ENCODE measurements at places on chromosomes 2 and 18.

DNA sequence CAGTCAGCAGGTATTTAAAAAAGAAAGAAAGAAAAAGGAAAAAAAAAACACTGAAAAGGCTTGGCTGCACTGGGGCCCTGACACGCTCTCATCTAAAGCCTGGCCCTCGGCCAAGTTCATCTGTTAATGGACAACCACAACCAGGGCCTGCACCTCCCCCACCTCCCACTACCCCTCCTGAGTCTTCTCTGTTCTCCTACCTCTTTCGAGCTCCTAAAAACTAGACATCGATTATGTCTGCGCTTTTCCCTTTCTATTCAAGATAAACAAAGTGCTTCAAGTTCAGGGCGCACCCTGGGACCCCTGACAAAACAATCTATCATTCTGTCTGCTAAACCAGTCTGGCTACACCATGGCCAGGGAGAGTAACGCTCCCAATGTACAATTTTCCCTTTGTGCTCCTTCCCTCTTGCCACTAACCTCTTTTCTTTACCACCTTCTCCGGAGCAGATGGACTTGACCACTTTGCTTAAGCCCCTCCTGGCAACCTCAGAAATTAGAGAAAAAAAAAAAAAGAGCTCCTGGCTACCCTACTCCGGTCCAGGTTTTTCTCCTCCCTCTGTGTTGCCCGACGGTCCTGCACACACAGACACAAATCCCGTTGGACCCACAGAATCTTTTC lies 22.7 kb downstream of the BCL11A start:
- ATAC-seq = no peak

DNA sequence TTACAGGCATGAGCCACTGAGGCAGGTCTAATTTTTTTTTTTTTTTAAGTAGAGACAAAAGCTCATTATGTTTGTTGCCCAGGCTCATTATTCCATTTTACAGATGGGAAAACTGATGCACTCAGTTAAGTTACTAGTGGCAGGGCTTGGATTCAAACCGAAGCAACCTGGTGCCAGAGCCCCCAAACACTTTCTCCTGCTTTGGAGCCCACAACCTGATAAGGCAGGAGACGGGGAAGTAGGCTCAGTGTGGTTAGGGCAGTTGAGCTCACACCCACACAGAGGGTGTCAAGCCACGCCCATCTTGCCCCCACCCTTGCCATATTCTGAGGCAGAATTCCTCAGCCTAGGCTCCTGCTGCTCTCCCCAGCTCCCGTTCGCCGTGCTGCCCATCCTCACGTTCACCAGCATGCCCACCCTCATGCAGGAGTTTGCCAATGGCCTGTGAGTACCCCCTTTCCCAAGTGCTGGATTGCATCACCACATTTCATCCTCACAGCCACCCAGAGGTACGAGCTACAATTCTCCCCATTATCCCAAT lies 5.8 kb upstream of the CTDSP1 start:
- ATAC-seq = no peak

GRCh38 chr18:8937160-8938094 lies 165.1 kb upstream of the NDUFV2 start:
- ATAC-seq = peak; percentile 85

DNA sequence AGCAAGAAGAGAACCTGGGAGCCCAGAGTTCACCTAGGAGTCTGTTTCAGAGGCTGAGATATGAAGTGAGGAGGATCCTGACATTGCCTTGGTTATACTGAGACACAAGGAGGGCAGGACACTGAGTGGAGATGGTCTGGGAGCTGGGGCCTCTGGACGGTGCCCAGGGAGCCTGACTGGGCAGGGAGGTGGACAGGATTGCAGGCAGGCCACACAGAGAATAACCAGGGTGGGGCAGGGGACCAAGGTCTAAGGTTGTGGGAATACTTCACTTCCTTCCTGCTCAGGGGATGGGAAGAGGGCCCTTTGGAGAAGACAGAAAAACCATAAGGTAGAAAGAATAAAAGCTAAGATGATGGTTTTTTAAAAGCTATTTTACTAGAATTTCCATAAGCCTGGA lies 18.7 kb downstream of the EDAR start:
- no peak for ATAC-seq

DNA sequence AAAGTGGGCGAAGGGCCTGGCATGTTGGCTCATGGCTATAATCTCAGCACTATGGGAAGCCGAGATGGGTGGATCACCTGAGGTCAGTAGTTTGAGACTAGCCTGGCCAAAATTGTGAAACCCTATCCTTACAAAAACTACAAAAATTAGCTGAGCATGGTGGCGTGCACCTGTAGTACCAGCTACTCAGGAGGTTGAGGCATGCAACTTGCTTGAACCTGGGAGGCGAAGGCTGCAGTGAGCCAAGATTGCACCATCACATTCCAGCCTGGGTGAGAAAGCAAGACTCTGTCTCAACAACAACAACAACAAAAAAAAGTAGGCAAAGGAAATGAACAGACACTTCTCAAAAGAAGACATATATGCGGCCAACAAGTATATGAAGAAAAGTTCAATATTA lies 196.5 kb downstream of the RAB3GAP1 start:
- ATAC-seq = no peak

GRCh38 chr18:67924656-67925055 lies 408.1 kb upstream of the DSEL start:
- no peak for ATAC-seq

DNA sequence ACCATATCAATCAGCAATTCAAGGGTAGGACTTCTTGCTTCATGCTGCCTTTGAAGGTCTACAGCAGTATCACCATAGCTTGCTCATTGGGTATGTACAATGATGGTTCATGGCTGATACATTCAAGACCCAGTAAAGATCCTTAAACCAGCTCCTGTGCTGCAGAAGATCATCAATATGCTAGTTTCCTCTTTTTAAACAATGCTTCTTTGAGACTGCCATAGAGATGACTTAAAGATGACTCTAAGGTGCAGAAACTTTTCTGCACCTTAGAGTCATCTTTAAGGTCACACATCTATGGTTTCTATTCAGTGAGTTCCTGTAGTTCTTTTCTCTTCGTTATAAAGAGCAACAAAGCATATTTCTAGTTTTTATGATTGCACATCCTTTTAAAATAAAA lies 102.8 kb upstream of the KLHL14 start:
- ATAC-seq = no peak

DNA sequence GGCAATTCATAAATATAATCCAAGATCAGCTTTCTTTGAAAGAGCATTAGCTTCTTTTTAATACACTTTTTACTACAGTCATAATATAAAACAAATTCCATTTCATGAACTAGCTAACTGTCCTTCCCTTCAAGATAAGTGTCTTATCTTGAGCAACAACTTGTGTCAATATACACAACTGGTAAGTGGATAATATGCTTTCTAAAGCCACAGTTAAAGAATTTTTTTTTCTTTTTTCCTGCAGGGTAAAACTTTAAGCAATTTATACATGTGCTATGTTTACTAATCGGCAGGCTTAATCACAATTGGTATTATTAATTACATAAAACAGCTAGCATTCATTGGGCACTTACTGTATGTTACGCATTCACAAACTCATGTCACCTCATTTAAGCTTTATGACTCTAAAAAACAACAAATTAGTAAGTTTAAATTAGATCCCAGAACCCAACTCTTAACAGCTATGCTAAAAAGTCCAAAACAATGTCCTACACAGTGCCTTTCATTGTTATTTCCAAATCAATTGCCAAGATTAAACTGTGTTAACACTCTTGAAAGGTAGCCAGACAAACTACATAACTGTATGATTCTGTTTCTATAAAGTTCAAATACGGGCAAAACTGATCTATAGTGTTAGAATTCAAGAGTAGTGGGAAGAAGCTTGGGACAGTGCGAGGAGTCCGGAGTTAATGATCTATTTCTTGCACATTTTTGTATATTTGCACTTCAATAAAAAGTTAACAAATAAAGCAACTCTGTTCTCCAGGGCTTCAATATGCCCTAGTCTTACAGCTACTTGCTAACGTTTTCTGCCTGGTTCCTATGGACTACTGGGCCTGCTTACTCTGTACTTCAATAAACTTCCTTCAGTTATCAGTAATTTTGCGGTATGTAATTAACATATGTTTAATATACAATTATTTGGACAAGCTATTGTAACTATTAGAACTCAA lies 6.0 kb downstream of the TXNL1 start:
- ATAC-seq = no peak

- no peak for ATAC-seq
These were observed 240.3 kb downstream of the CDH7 start for GRCh38 chr18:65990944-65991708.

DNA sequence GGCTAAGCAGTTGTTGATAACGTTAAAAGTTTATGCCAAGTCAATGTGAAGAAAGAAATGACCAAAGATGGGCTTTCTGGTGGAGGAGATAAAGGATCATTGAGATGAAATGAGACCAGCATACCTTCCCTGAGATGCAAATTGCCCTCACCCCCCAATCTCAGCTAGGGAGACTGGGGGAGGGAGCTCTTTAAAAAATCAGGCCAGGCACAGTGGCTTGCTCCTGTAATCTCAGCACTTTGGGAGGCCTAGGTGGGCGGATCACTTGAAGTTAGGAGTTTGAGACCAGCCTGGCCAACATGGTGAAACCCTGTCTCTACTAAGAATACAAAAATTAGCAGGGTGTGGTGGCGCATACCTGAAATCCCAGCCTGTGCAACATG lies 30.9 kb upstream of the KCMF1 start:
- ATAC-seq = no peak

DNA sequence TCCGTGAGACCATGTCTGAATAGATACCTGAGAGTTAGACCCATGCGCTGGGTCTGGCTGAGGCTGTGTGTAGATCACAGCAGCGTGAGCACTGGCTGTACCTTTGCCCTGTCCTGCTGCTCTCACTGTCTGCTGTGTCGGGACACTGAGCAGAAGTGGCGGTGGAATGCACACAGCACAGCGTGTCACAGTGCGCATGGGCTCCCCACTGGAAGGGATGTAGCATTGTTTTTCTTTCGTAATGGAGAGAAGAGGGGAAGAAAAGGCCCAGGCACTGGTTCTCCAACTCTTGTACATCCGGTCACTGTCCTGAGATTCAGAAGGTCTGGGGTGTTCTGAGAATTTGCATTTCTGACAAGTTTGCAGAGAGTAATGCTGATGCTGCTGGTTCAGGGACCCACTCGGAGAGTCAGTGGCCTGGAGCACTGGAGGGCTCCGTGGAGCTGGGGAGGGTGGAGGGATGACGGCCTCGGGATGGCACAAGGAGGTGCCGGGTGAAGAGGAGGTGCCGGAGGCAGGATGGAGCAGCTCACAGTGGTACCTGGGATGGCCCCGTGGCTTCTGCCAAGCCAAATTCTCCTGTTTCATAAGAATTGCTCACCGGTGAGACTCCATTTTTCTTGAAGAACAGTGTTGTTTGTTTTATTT lies 252.8 kb downstream of the LDLRAD4 start:
- peak; percentile 22 for ATAC-seq

GRCh38 chr18:731185-731584 lies 18.8 kb upstream of the ENOSF1 start:
- ATAC-seq = no peak

- peak; percentile 72 for ATAC-seq
These were observed 968 bp upstream of the RALBP1 start for GRCh38 chr18:9474108-9474982.

Data from motor neuron (in vitro differentiated cells).